Tibial nerve (tissue), 4 donors: ENCODE measurements at places on chromosomes 2 and 18. TPM values are rescaled to one million over a fixed set of nuclear protein-coding genes. Genes with fewer than 3 reads are reported as not detected.

The KLHL41 gene
- 1.7 TPM for total RNA-seq

The NPAS2 gene
- 9.0 TPM for total RNA-seq

The SCYGR4 gene
- not detected for total RNA-seq

The CRYGC gene
- total RNA-seq, result not detected

The TUBA4B gene
- not detected for total RNA-seq

The SERPINB11 gene
- total RNA-seq, result not detected

The CABYR gene
- total RNA-seq, result 1.5 TPM

The KATNAL2 gene
- 10.7 TPM for total RNA-seq

The CGREF1 gene
- total RNA-seq, result 15.9 TPM

The IL1RL1 gene
- 6.1 TPM for total RNA-seq

The MLPH gene
- total RNA-seq, result 64.2 TPM

The EIF5B gene
- 47.4 TPM for total RNA-seq

The RALBP1 gene
- 118 TPM for total RNA-seq

The AQP12B gene
- not detected for total RNA-seq

The SERPINB13 gene
- total RNA-seq, result not detected

The CFC1 gene
- total RNA-seq, result not detected

The ZNF385B gene
- 2.8 TPM for total RNA-seq

The STAT4 gene
- total RNA-seq, result 4.2 TPM

The HOXD11 gene
- total RNA-seq, result 1.8 TPM

The OSR1 gene
- total RNA-seq, result 8.5 TPM

The SLC14A1 gene
- total RNA-seq, result 0.60 TPM

The UGT1A3 gene
- not detected for total RNA-seq

The RPS27A gene
- 1,130 TPM for total RNA-seq

The ABCG5 gene
- total RNA-seq, result not detected

The XIRP2 gene
- 1.8 TPM for total RNA-seq

The HOXD12 gene
- not detected for total RNA-seq

The CCDC85A gene
- total RNA-seq, result 6.3 TPM

The POLE4 gene
- 16.2 TPM for total RNA-seq

The PSTPIP2 gene
- 5.4 TPM for total RNA-seq

The SERPINB4 gene
- total RNA-seq, result not detected

The ACMSD gene
- not detected for total RNA-seq

The PLCD4 gene
- 12.4 TPM for total RNA-seq

The NEU2 gene
- not detected for total RNA-seq

The SULT1C4 gene
- 2.4 TPM for total RNA-seq

The REG3G gene
- total RNA-seq, result not detected

The SLC35F6 gene
- total RNA-seq, result 35.4 TPM

The SCN2A gene
- 0.20 TPM for total RNA-seq

The CPO gene
- total RNA-seq, result 2.2 TPM

The GNLY gene
- total RNA-seq, result 4.2 TPM

The COL5A2 gene
- total RNA-seq, result 57.6 TPM
